ENCODE measurements at places on chromosomes 13 and 19.

- DNase-seq: no peak
Observed at GRCh38 chr13:51000571-51001260, 91.1 kb downstream of the RNASEH2B start.

- no peak for DNase-seq
Observed at GRCh38 chr13:39512687-39513086, 90.3 kb downstream of the LHFPL6 start.

- no peak for DNase-seq
Observed at GRCh38 chr19:20964798-20965197, 41.7 kb downstream of the ZNF85 start.

- DNase-seq: no peak
Observed at GRCh38 chr19:17602217-17602616, 46.8 kb downstream of the COLGALT1 start.

GRCh38 chr13:41670873-41671443 lies 213.6 kb downstream of the RGCC start:
- no peak for DNase-seq

- DNase-seq: no peak
Observed at GRCh38 chr13:97002581-97002980, 8.3 kb upstream of the OXGR1 start.

DNA sequence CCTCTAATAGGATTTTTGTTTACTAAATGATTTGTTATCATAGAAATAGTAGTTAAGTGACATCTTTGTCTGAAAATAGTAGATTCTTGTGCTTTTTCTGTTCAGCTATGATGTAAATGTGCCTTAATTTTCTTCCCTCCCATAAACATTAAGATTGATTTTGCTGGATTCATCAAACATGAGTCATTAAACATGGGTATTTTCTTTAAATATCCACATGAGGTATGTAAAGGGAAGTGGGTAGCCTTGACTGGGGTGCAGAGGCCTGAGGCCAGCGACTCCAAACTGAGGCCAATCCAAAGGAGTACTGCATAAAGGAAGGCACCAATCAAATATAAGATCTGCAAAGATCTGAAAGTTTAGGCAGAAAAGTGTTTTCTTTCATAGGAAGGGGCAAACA lies 3.7 kb downstream of the ZNF136 start:
- no peak for DNase-seq

GRCh38 chr13:33213797-33214196 lies 71.8 kb downstream of the STARD13 start:
- peak; percentile 29 for DNase-seq

DNA sequence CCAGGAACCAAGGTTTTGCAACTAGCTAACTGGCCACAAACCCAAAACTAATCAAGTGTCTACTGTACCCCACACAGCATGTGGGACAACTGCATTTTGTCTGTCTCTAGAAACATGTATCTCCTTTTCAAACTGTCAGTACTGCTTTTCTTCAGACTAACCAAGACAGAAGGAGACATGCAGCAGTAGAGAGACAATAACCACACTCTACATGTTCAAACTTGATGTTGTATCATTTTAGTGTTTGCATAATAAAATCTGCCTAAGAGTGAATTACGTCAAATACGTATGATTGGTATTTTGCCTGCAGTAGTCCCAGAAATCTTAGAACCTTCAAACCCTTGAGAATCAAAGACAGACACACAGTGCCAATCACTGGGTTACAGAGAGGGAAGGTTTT lies 22.0 kb upstream of the FREM2 start:
- DNase-seq: no peak

GRCh38 chr13:28346154-28346553 lies 148.8 kb downstream of the FLT1 start:
- peak; percentile 56 for DNase-seq

- DNase-seq: peak; percentile 26
Observed at GRCh38 chr19:55958356-55958755, 10.7 kb downstream of the NLRP8 start.

GRCh38 chr19:50792272-50793250 lies 2.3 kb downstream of the ACP4 start:
- peak; percentile 26 for DNase-seq

DNA sequence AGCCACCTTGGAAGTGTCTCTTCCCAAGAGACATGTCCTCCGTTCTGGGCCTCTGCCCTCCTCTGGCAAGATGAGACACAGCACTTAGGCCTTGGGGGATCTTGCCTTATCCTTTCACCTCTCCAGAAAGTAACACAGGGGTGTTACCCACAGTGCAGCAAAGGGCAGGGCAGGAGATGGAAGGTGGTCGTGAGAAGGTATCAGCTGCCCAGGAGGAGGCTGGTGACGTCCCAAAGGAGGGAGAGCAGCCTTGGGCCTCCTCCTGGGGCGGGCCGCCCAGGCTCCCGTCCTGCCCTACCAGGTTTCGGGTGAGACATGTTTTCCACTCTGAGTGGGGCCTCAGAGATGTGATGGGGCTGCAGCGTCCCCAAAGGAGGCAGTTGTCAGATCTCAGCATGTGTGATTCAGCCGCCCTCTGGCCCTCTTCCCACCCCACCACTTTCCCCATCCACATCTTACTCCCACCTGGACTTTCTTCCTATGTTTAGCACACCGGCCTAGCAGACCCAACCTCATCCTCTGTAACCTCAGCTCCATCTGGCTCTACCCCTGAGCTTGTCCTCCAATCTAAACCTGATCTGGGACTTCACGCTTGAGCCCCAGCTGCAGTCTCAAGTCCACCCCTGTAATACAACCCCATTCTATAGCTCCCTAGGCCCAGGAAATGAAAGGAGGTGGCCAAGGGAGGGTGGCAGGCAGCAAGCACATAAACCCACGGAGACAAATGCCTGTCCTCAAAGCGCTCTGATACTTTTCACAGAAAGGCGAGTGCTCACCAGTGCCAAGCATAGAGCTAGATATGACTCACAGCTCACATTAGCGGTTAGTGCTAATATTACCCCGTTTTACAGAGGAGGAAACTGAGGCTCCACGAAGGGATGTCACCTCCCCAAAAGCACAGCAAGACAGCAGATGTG lies 9.3 kb downstream of the POU2F2 start:
- DNase-seq: no peak

DNA sequence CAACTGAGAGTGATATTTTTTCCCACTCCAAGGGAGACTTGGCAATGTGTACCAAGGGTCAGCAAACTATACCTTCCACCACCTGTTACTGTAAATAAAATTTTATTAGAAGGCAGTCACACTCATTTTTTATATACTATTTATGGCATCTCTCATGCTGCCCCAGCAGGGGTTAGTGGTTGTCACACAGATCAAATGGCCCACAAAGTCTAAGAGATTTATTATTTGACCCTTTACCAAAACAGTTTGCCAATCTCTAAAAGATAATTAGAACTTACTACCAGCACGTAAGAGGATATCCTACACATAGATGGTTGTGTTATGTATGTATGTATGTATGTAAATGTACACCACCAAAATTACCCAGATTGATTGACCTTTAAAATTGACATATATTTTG lies 185.1 kb downstream of the PRR20E start:
- DNase-seq: no peak

DNA sequence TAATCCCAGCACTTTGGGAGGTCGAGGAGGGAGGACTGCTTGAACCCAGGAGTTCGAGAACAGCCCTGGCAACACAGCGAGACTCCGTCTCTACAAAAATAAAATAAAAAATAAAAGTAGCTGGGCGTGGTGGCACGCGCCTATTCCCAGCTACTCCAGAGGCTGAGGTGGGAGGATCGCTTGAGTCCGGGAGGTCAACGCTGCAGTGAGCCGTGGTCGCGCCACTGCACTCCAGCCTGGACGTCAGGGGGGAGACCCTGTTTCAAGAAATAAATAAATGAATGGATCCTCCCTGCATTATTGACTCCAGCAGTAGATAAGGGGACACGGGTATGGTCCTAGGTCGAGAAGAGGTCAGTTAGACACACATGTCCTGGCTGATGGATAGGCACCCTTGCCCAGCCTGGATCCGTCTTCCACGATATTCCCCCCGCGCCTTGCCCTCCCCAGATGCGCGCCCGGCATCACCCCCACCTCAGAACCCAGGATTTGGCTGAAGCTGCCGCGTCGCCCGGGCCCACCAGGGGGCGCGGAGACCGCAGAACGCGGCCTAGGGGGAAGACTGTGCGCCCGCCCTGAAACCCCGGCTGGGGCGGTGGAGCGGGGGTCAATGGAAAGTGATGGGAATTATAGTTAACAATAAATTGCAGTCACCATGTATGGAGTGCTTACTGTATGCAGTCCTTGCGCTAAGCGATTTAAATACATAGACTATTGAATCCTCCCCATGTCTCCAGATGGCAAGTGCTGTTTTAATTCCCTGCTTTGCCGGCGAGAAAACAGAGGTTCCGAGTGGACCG lies 2.1 kb upstream of the HOOK2 start:
- DNase-seq: peak; percentile 76

- peak; percentile 44 for DNase-seq
Observed at GRCh38 chr13:98020271-98020670, 66.8 kb downstream of the IPO5 start.

- DNase-seq: peak; percentile 14
Observed at GRCh38 chr13:74015137-74015536, 119.1 kb downstream of the KLF12 start.

DNA sequence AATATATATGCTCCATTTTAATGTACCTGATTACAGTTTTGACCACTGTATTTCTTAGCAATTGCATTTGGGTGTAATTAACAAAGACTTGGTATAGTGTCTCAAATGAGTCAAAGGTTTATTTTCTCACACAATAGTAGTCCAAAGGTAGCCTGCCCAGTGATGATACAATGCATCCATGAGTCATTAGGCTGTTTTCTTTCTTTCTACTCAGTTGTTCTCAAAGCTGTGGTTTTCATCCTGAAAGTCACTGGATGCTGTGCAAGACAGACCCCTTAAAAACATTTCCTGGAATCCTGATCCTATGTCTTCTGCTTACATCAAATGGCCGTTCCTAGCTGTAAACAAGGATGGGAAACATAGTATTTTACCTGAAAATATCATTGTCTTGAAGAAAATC lies 651.2 kb upstream of the MIR17HG start:
- peak; percentile 27 for DNase-seq

DNA sequence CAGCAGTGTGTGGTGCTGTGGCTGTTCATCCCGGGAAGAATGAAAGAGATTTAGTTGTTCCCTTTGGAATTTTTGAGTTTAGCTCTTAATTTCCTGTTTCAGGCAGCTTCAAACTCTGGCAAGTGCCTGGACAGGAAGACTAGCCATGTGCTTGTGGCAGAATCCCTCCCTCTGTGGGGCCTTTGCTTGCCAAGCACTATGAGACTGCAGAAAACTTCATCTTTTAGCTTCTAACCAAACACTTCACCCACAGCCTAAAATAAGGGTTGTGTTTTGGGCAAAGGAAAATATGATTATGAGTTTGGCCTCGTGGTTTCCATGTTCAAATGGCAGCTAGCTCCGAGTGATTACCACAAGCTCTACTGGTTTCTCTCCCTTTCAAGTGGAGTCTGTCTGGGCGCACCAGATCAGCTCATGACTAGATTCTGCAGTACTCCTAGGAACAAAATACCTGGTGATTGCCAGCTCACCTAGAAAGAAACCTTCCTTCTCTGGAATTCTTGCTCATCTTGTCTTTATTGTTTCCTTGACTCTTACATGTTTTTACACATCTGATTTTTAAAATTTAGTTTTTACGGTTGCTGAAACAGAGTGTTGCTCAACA lies 707.5 kb downstream of the SLITRK6 start:
- DNase-seq: peak; percentile 1

DNA sequence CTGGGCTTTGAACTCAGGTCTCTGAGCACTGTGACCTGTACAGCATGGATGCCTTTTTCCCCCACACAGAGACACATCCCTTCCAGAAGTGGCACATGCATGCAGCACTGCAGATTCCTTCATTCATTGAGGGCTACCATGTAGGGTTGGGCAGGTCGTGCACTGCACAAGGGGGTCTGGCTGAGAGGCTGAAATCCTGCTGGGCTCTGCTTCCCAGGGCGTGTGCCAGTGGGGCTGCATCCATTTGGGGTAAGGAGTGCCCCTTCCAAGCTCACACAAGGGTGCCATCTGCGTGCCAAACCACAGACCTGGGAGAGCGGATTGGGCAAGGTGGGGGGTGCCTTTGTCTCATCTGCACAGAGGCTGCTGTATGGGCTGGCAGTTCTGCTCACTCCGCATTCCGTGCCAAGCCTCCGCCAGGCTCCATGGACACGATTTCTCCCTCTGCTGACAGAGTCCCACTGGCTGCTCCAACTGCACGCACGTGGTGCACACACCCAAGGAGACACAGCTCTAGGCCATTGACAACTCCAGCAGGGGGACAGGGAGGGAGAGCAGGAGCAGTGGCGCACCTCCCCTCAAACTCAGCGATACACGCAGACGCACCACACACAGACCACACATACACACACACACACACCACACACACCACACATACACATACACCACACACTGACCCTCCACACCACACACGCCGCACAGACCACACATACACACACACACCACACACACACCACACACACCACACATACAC lies 4.5 kb upstream of the SHISA7 start:
- DNase-seq: peak; percentile 45

DNA sequence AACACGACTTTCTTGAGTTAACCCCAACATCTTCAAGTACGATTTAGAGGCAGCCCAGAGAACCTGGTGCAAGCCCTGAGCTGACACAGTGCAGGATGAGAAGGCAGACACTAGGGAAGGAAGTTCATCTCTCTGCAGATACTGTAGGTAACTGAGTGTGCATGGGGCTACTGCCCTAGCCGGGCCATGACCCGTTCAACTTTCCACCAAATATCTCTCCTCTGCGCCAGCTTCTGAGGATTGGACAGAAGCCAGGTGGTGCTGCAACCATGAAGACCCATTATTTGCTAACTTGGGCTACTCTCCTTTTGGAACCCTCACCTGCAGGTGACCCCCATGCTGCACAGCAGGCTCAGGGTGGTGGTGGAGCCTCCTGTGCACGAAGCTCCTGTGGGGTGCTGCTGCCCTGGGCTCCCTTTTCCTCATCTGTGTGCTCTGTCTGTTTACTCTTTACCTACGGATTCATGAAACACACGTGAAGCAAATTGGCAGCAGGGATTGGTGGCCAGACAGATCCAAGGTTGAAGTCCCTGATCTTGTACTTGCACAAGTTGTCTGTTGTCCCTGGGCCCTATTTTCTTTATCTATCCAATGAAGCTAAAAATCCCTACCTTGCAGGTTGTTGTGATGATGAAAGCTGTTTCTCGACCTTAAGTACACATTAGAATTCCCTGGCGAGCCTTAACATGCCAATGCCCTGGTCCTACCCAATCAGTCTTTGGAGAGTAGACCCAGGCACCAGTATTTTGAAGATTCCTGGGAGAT lies 227.8 kb downstream of the LACC1 start:
- no peak for DNase-seq

GRCh38 chr13:77502104-77502720 lies 33.3 kb upstream of the SCEL start:
- DNase-seq: no peak

DNA sequence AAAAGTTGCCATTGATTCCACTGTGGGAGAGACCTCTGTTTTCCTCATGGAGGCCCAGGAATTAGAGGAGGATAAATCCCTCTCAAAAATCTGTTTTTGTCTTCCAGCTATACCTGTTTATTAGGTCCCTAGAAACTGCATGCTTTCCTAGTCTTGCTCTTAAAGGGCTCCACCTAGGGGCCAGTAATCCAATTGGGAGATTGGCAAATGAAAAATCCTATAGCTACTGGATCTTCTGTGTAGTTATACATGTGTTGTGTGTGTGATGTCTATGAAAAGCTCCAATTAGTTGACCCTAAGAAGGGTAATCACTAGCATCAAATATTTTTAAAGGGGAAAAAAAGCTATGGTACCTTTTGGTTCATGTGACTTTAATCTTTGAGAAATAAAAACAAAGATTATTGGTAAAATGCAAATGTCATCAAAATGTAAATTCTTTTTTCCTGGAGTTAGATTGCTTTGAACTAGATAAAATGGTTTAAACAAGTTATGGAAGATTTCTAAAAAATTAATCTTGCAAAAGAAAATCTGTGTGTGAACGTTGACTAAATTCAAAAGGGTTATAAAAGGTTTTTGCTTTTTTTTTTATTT lies 63.4 kb upstream of the C1QTNF9B start:
- DNase-seq: peak; percentile 51
